ENCODE measurements at places on chromosomes 16 and 17.

GRCh38 chr16:57946181-57946801 lies 24.6 kb downstream of the CNGB1 start:
- no peak for DNase-seq

- DNase-seq, result no peak
These were observed 33.4 kb downstream of the PRKCA start for GRCh38 chr17:66335797-66336196.

- no peak for DNase-seq
These were observed 14.9 kb upstream of the CBFA2T3 start for GRCh38 chr16:88991813-88992350.

GRCh38 chr17:17112628-17113200 lies 70.5 kb downstream of the MPRIP start:
- DNase-seq, result no peak

GRCh38 chr17:50797135-50797810 lies 30.0 kb upstream of the ANKRD40CL start:
- DNase-seq, result no peak
